ENCODE measurements at places on chromosomes 4 and X.

- DNase-seq = no peak
Observed at GRCh38 chr4:185213877-185214276, 4.5 kb downstream of the SNX25 start.

DNA sequence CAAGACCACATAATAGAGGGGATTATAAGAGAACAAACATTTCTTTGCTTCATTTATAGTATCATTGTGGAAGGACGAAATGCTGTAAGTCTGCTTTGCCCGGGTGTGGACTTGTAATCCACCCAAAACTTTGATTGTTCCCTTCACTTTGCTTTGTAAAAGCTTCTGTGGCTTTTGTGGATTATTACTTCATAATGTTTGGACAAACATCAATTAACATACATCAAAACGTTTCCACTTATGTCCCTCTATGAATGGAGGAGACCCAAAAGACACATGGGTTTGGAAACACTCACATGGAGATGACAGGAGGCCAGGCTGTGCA, 415.4 kb downstream of the SPRY1 start:
- no peak for DNase-seq

DNA sequence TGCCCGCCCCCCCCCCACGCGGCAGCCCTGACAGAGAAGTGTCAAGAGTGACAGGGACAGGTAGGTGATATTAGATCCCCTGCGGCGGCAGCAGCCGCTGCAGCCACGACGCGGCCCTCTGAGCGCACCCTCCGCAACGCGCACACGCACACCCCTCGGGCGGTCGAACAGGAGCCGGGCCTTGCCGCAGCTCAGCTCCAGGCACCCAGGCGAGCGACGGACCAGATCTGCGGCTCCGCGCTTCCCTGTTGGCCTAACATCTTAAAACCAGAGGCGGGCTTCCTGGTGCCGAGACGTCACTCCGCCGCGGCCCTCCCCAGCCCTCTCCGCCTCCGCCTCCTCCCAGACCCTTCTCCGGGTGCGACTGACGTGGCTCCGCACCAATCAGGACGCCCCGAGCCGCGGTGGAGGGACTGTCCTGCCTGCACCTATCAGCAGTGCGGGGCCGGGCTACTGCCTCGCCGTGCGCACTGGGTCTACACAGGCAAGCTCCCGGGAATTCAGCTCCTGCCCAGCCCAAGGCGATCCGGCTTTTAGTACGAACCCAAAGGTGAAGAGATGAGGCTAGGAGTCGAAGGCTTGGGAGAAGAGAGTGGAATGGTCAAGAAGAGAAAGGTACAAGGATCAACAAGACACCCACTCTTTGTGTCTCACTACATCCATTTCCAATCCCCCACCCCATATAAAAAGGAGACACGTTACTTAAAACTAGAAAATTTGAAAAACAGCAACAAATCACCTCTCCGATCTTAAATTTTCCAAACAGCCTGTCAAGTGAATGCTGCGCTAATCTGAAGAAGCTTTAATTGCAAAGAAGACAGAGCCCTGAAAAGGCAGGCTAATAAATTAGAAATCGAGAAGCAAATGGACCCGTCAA, at the start of gene PITX2:
TSS of gene PITX2 (minus strand) at position 237 of the 877 bp plus-strand sequence. CDS start 617 bp downstream, outside the sequence.
- no peak for DNase-seq

DNA sequence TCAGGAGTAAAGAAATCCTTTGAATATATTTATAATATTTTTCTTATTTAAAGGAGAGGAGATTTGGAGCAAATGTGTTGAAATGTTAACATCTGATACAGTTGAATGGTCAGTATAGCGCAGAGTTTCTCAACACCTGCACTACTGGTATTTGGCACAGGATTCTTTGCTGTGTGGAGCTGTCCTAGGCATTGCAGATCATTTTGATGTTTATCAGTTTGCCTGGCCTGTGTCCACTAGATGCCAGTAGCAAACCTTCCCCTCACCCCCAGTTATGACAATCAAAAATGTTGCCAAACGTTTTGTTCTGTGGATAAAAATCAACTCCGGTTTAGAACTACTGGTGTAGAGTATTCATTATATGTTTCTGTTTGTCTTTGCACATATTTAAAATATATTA, 765.3 kb upstream of the SLIT2 start:
- no peak for DNase-seq

DNA sequence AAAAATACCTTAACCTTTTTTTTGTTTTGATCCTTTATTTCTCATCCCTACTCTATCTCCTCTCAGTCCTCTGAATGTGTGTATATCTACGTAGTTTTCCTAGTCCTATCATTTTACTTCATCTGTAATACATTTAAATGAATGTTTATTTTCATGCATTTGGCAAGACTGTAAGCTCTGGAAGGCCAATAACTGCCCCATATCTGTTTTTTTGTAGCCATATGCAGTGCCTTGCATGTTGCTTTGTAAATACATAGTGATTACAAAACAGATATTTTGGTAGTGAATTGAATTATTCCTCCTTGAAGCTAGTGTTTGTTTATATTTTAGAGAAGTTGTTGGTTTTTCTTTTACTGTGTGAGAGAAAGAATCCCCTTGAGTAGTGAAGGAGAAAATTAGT, 450.2 kb downstream of the PCDH18 start:
- DNase-seq = no peak

GRCh38 chr4:114598191-114599121, at the start of gene UGT8:
Gene UGT8 (plus strand): TSS chr4:114598807. CDS start chr4:114622881, 24,074 bp downstream.
- DNase-seq = peak; percentile 43

GRCh38 chr4:105288121-105288520, 141.4 kb downstream of the TET2 start:
- no peak for DNase-seq

GRCh38 chr4:60117726-60118323, 1082.3 kb upstream of the ADGRL3 start:
- DNase-seq = no peak

GRCh38 chr4:124686279-124686678, 26.3 kb downstream of the ANKRD50 start:
- DNase-seq = no peak

DNA sequence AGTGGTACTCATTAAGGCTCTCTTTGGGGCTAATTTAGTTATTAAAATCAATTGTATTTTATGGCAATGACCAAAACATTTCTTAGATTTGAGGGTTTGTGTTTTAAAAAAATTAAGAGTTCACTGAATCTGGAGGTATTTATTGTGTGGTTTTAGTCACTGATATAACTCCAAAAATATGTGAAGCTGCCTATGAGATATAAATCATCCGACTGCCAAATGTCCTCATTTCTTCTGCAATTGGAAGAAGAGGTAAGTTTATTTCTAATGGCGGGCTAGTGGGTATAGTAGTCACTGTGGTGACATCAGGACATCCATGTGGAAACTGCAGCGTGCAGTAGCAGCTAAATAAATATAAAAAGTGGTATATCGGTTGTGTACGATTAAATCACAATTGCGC, 205.5 kb downstream of the MID1 start:
- no peak for DNase-seq

GRCh38 chr4:12924728-12925320, 559.3 kb downstream of the RAB28 start:
- DNase-seq = no peak

- DNase-seq = no peak
Observed at GRCh38 chr4:155999725-156000124, 46.1 kb upstream of the CTSO start.

GRCh38 chrX:106171293-106171820, 3.3 kb downstream of the PWWP3B start:
- DNase-seq = no peak

DNA sequence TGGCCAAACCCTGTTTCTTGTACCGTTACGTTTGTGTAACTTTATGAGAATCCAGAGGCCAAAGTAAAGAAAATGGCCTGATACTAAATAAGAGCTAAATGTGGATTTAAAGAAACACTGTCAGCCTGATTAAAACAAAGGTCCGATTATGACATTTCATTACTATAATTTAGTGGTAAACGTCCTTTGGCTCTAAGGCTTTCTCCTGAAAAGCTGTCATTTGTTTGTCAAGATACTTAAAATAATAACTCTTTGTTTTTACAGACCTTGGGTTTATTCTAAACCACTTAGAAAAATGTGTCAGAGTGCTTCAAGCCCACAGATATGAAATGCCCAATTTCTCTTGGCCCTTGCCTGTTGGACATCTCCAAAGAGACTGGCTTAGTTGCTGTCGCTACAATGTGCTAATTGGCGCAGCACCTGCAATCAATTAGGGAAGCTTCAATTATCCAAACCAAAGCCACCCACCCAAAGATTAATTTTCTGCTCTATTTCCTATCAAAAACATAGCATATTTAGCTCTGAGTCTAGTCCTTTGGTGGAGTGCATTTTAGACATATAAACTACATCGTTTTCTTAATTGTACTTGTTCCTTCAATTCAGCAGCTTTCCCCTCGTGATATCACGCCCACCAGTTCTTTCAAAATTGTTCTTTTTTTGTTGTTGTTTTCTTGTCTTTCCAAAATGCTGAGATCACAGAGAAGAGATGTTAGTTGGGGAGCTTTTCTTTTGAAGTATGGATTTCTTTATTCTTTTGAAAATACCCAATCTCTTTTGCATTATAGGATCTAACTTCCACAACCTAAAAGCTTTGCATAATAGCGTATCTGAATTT, 13.6 kb downstream of the SMIM20 start:
- no peak for DNase-seq

DNA sequence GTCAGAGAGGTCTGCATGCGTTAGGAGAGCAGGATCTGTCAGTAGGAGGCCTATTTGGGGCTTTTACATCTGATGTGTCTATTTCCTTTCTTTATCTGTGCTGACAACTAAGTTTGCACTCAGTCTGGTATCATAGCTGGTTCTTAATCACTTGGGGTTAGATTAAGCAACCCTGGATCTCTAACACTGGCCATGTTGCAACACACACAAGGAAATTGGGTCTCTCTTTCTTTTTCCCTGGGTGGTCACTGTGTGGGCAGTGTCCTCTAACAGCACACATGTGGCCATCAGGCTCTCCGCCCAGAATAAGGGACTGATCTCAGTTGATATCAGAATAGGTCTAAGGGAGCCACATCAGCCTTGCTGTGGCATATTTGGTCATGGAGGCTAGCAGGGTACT, 38.9 kb downstream of the IGFBP7 start:
- no peak for DNase-seq

GRCh38 chr4:110532901-110533589, 57.1 kb downstream of the ENPEP start:
- no peak for DNase-seq

- DNase-seq = peak; percentile 39
Observed at GRCh38 chrX:51894697-51895336, 1.4 kb downstream of the MAGED1 start.

DNA sequence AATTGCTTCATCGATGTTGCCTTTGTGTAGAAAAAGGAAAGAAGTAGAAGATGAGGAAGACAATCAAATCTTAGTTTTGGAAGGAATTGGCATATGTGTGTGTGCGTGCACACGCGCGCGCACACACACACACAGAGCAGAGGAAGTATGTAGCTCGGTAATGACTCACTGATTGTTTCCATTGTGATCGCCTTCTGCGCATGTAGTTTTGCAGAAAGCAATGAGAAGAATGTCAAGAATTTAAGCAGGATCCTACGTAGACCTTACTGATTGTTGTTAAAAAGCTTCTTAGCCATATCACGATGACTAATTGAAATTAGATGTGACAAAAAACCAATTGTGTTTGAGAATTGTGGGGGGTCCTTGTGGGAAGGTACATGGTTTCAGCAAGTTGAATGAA, 12.8 kb upstream of the LIMCH1 start:
- DNase-seq = no peak

DNA sequence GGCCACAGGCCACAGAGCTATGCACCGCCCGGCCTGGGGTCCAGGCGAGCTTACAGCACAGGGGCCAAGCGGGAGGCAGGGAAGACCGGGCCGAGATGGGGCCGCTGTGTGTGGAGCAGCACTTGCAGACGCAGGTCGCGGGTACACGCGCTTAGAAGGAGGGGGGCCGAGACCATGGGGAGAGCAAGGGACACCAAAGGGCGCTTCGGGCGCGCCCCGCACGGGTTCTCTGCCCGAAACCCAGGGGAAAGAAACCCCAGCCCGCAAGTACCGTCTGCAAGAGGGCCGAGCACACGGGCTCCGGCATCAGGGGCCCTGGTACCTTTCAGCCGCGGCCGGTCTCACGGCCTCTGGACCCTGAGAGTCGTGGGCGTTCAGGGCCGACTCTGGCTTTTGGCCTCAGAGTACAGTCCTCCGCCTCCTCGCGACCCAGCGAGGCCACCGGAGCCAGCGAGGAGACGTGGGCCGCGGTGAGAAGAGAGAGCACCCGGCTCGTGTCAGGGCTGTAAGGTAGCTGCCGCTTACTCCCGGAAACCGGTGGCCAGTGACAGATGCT, 342 bp downstream of the EOLA2 start:
- peak; percentile 25 for DNase-seq

DNA sequence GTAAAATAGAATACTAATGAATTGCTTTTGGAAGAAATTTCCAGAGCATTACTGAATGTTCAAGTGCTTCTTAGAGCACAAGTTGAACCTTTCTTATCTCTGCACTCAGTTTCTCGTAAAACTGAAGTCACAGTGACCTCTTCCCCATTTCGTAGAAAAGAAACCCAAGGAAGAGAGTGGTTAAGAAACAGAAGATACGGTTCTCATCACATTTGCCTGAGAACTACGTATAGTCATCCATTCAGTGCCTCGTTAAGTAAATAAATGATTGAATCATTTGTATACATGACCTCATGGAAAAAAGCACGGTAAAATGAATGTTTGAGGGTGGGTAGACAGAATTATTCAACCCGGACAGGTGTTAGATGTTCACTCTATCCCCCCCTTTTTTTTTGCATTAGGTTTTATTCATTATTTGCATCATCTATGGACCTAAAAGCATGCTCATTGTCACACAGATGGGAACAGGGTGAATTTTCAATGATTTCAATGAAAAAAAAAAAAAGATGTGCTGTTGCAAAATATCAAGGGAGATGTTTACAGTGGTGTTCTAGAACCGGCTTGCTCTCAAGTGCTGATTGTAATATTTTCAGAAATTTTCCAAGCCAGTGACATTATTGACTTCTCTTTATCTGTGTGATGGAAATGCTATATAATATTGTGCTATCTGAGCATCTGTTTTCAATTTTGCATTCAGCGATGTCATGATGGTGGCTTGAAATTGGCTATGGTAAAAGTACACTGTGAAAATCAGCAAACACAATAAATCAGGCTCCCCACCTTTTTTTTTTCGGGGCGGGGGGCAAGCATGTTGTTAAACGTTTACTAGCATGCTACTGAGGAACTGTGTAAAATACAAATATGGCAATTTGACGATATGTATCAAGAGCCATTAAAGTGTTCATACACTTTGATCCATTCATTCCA, 4.3 kb downstream of the RHOH start:
- no peak for DNase-seq

DNA sequence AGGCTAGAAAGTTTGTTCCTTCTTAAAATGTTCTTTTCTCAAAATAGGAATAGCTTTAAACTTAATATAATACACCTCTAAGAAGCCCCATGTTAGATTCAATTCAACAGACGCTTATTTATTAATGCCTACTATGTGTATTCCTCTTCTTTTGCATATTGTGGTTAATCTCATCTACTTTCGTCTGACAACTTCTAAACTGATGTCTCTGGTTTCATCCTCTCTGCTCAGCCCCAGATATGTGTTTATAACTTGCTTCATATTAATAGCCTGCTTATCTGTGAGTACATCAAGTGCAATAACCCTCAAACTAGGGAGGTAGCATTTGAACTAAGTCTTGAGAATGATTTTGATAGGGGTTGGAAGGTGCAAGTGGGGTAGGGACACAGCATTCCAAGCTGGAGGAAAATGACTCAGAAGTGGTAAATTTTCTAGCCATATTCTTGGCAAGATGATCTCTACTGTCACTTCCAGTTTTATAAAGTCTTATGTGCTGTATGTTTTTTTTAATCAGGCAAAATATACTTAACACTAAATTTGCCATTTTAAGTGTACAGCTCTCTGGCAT, 37.0 kb downstream of the STK26 start:
- no peak for DNase-seq

Measured in activated CD8-positive, alpha-beta memory T cell treated with anti-CD3 and anti-CD28 coated beads, Interleukin-2, amount 50 U/mL, for 4 hours (primary cell).